Smooth muscle cell of the umbilical artery (primary cell): ENCODE measurements at places on chromosomes 7 and 10. TPM values are rescaled to one million over a fixed set of nuclear protein-coding genes. Genes with fewer than 3 reads are reported as not detected.

PLEKHS1 gene
- not detected in 2 replicates for total RNA-seq

ANKRD30A gene
- total RNA-seq: not detected in 2 replicates

PON3 gene
- total RNA-seq: not detected in 2 replicates

HGF gene
- total RNA-seq: 31.6 and 83.4 TPM in 2 replicates

FAM3C gene
- total RNA-seq: 54.0 and 79.7 TPM in 2 replicates

GPR85 gene
- 2.6 and 4.8 TPM in 2 replicates for total RNA-seq

SPDYE11 gene
- total RNA-seq: not detected in 2 replicates

ZNF394 gene
- total RNA-seq: 18.1 and 25.8 TPM in 2 replicates

RAB19 gene
- not detected in 2 replicates for total RNA-seq

CLDN3 gene
- total RNA-seq: not detected in 2 replicates
